ENCODE measurements at places on chromosomes 3 and 15.

GRCh38 chr3:124248471-124249028 lies 256.6 kb upstream of the ROPN1 start:
- DNase-seq: no peak

GRCh38 chr3:94968519-94968918 lies 905.7 kb downstream of the NSUN3 start:
- no peak for DNase-seq

GRCh38 chr3:114558271-114558670 lies 264.4 kb downstream of the TIGIT start:
- no peak for DNase-seq

DNA sequence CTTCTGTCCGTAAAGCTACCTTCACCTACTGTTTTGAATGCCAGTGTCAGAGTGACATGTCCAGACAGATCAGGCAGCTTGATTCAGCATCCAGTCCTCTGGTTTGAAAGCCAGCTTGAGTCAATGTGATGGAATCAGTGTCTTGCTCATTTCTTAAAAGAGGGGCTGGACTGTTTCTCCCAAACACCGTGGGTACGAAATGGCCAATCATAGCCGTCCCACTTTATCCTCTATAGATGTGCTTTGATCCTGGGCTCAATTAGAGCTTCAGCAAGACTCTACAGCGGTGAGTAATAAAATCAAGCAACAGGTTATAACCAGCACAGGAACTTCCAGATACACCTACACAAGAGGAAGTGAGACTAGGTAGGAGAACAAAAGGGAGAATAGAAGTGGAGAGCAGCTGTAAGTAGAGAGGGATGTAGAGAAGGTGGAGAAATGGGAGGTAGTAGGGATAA lies 17.0 kb upstream of the OR5K1 start:
- no peak for DNase-seq

GRCh38 chr15:95019907-95020306 lies 788.5 kb downstream of the MCTP2 start:
- no peak for DNase-seq

GRCh38 chr3:56251343-56251945 lies 216.8 kb downstream of the ERC2 start:
- peak; percentile 3 for DNase-seq

DNA sequence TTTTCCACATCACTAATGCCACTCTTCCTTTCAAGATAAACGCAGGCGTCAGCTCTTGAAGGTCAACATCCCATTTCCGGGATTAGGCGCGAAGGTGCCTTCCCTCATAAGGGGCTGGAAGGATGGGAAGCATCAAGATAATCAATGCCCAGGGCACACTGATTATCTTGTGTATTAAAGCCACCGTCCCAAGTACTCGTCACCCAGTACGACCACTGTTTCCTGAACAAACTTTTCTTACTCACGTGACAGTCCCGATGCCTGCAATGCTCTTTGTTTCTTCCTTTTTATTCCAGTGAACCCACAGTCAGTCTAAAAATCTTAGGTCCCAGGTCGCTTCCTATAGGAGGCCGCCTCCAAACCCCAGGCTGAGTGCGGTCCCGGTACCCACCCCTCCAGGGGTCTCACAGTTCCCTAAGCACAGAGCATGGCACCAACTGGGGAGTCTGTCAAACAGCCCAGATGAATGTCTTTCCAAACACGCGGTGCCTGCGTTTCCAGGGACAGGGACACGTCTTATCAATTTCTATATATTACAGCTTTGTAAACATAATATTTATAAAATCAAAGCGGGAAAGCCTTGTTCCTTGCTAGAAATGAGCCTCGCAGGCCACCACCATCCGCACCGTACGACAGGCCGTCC lies 589 bp downstream of the ANAPC13 start:
- no peak for DNase-seq

GRCh38 chr3:17583530-17583929 lies 158.9 kb downstream of the TBC1D5 start:
- DNase-seq: no peak

DNA sequence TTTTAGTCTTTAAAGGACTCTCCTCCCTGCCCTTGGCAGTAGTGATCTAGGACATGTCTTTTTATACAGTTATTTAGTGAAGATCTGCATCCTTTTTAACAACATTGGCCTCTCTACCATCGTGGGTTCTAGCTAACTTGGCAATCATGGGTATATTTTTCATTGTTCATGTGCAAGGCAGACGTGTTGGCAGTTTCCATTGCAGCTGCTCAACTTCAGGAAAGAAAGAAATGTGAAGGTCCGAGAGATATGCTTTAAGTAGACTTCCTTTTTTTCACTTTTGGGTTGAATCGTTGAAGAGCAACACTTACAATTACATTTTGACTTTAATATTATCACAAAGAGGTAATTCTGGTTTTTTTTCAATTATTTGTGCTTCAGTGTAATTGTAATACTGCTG lies 172.6 kb downstream of the SATB1 start:
- DNase-seq: no peak

GRCh38 chr3:123444023-123444422 lies 4.9 kb downstream of the ADCY5 start:
- DNase-seq: no peak

- no peak for DNase-seq
Measured at GRCh38 chr3:166889241-166889640, 490.9 kb downstream of the ZBBX start.

DNA sequence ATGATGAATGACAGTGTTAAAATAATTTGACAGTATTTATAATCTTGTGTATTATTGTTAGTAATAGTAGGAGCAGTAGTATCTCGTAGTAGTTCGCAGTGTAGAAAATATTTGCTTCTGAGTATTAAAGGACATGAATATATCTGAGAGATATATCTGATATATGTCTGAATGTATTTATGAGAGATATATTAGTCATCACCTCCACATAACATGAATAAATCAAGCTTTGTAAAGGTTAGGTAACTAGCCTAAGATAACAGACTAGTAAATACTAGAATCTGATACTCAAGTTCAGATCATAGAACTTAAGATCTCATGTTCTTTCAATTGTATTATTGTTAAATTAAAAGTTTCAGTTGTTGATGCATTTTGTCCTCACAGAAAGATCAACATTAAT lies 130.5 kb downstream of the UBE2E2 start:
- DNase-seq: no peak

DNA sequence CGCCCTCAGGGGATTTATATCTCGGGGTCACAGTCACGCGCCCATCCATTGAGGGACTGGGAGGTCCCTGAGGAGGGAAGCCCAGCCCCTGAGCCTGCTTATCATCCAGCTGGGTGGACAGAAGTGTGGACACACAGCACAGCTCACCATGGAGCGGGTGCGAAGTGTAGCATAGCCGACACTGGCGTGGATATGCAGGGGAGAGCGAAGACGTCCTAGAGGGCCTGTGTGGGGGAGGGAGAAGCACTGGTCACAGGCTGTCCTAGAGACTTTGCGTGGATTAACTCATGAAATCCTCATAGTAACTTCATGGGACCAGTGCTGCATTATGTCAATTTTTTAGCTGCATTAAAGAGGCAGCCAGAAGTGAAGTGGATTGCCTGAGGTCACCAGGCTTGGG lies 26.1 kb upstream of the PLXND1 start:
- DNase-seq: no peak

DNA sequence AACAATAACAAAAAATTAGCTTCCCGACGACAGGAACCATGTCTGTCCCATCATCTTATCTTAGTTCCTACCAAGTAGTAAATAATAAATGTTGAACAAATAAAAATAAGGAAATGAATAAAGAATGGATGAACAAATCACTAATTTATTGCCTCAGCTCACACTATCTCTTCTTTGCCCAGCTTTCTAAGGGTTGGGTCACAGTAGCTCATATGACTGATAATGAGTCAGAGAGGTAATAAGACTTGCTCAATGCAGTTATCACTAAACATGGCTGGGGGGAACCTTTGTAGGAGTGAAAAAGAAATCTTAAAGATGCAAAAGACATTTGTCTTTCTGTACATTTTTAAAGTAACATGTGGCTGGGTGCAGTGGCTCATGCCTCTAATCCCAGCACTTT lies 182.2 kb downstream of the WDR76 start:
- DNase-seq: no peak

DNA sequence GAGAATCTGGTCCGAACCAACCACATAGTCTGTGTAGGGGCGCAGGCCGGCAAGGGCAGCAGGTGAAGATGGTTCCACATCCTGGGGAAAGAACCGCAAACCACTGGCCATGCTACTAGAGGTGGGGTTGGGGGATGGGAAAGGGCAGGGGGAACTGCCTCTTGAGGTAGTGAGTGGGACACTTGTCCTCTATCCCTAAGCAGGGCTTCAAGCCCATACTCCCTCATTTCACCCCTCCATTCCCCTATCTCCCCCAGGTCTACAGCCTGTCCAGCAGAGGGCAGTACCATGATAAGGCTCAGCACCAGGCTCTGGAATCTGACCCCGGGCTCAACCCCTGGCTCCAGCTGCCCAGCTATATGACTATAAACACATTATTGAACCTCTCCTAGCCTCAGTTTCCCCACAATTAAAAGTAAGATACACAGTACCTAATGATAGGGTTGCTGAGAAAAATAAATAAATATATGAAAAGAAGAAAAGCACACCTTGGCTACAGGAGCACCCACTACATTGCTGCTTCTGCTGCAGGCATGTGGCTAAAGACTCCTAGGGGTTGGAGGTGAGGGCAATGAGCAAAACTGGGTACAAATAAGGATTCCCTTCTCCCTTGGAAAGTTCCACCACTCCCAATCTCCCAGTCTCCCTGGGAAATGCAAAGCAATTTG lies 6.3 kb downstream of the GORASP1 start:
- DNase-seq: no peak

- no peak for DNase-seq
Measured at GRCh38 chr3:70818145-70818544, 505.7 kb upstream of the MDFIC2 start.

DNA sequence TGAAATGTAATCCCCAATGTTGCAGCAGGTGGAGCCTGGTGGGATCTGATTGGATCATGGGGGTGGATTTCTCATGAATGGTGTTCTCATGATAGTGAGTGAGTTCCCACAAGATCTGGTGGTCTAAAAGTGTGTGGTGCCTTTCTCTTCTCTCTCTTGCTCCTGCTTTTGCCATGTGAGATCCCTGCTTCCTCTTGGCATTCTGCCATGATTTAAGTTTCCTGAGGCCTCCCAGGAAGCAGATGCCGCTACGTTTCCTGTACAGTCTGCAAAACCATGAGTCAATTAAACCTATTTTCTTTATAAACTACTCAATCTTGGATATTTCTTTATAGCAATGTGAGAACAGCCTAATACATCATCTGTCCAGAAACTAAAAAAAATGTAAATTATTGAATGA lies 298.3 kb downstream of the MEX3B start:
- DNase-seq: no peak

DNA sequence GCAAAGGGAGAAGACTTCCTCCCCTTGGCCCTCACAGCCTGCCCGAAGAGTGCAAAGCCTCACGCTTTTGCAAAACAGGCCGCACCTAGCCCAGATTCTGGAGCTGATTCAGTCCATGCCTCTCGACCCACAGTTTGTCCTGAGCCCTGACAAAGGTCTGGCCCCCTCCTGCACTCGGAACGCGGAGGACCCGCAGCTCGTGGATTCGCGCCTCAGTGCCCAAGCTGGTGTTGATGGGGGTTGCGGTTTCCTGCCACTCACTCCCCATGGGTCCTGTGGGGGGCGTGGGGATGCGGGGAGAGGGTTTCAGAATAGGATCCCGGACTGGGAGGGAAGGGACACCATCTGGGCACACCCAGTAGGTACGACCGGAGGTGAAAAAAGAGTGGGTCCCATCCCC lies 594 bp upstream of the CRABP1 start:
- DNase-seq: no peak

- DNase-seq: no peak
Measured at GRCh38 chr15:73286311-73286710, 82.4 kb downstream of the HCN4 start.

Data from thymus (tissue), 14 donors.